Naive B cell (primary cell): ENCODE measurements at places on chromosomes 1 and 21. TPM values are rescaled to one million over a fixed set of nuclear protein-coding genes. Genes with fewer than 3 reads are reported as not detected.

DNA sequence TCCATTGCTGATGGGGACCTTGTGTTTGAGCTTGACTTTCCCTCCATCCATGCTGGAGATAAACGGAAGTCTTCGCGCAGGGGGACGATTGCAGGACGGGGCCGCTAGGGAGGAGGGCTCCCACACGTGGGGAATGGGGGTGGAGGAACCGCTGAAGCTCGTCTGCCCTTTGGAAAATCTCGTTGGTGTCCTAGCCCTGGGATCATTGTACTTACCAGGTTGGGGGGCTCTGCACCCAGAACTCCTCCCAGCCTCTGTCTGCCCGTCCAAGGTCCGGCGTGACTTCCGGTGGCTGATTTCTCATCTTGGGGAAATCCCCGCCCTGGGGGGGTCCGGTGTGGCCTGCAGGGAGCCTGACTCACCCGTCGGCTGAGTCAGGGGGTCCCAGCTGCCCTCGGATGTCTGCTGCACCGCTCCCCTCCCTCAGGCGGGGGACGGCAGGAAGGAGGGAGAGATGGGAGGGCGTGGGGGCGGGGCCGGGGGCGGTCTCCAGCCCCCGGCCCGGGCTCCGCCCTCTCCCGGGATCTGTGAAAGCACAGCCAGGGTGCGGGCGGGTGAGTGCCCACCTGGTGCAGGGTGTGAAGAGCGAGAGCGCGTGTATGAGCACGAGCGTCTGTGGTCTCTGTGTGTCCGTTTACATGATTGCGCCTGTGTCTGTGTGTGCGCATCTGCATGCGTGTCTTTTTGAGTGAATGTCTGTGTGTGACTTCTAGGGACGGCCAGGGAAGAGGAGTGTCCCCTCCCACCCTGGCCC, 35.8 kb downstream of the PIK3CD start:
- peak; percentile 44 for DNase-seq

GRCh38 chr1:17545356-17545755, 5.9 kb downstream of the ARHGEF10L start:
- DNase-seq, result no peak

- DNase-seq, result no peak
These were observed 22.3 kb downstream of the CDC42 start for GRCh38 chr1:22074803-22075202.

GRCh38 chr1:91065337-91065736, 43.5 kb upstream of the ZNF644 start:
- DNase-seq, result no peak

DNA sequence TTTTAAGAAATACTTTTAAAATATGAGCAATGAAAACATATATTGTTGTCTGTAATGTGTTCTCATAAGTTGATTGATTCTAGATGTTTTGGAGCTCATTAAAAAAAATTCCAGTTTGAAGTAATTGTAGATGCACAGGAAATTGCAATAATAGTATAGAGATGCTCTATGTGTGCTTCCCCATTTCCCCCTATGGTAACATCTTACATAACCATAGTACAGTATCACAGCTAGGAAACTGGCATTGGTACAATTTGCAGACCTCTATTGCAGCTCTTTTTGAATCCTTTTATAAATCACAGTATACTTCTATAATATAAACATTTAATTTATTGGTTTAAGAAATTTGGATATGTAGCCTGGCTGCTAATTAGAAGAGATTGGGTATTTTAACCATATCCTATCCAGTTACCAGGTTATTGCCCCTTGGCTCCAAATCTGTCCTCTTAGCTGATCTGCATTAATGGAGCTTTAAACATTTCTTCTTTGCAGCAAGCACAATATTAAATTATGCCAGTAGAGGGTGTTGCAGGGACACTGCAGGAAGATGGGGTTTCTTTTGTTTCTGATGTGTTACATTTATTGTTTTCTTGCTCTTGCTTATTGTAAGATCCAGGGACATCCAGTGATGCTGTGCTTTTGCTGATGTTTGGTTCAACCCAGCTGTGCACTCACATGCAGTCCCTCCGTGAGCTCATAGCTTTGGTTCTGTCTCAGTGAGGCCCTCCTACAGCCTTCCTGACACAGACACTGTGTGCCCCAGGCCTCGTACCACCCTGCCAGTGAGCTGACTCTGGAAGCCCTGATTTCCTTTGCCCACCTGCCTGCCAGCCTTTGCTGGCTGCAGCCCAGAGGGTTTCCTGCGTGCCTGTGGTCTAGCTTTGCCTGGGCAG, 103.3 kb downstream of the RABGAP1L start:
- DNase-seq, result peak; percentile 35

RNU1-2 gene
- polyA plus RNA-seq, result not detected
